ENCODE measurements at places on chromosomes 5 and 9.

- H3K36me3 ChIP-seq: no peaks in the 10 kb centered on the region
- H3K4me3 ChIP-seq: no peak overlapping the region
- H3K27me3 ChIP-seq: no peaks in the 10 kb centered on the region
- H3K4me1 ChIP-seq: no peaks in the 10 kb centered on the region
- DNase-seq: no peak
Measured at GRCh38 chr5:33608344-33609041, 167.7 kb downstream of the TARS1 start.

DNA sequence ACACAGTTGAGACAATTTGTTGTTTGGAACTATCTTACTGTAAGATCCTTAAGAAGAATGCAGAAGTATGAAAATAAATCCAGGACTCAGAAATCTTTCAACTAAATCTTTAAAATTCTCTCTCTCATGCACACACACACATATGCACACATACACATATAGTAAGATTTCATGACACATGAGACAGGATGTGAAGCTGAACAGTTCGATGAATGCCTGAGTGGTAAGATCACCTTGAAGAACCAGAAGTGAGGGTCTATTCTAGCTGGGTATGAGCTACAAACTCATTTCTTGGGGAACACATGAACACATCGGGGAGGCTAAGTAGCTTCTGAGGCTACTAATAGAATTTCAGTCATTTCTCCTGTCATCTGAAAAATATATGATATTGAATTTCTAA, 153.6 kb downstream of the TMC1 start:
- no peaks in the 10 kb centered on the region for H3K27me3 ChIP-seq
- no peak for DNase-seq
- H3K4me3 ChIP-seq: no peak overlapping the region
- H3K36me3 ChIP-seq: no peaks in the 10 kb centered on the region
- no peaks in the 10 kb centered on the region for H3K4me1 ChIP-seq
- H3K27ac ChIP-seq: no peak overlapping the region

DNA sequence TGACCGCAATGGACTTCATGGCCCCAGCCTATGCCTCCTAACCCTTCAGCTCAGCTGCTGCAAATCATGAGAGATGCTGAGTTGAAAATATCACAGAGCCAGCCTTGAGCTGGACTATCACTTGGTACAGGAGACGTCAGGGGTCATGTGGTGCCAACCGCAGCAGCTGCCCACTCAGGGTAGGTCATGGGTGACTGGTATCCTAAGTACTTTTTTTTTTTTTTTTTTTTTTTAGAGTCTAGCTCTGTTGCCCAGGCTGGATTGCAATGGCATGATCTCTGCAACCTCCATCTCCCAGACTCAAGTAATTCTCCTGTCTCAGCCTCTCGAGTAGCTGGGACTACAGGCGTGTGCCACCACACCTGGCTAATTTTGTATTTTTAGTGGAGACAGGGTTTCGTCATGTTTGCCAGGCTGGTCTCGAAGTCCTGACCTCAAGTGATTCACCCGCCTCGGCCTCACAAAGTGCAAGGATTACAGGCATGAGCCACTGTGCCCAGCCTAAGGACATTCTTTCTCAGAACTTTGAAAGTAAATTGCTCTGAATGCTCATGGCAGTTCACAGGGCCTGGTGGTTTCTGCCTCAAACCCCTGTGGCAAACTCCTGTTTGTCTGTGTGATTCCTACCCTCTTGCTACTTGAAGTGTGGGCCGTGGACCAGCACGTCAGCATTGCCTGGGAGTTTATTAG, 21.3 kb downstream of the WWC1 start:
- H3K27ac ChIP-seq: peak overlapping the region; percentile 74
- DNase-seq: no peak
- no peaks in the 10 kb centered on the region for H3K27me3 ChIP-seq
- H3K36me3 ChIP-seq: no peaks in the 10 kb centered on the region
- peaks cover 57% of the 10 kb centered on the region for H3K4me1 ChIP-seq

- H3K4me1 ChIP-seq: no peaks in the 10 kb centered on the region
- H3K36me3 ChIP-seq: no peaks in the 10 kb centered on the region
- H3K27me3 ChIP-seq: peaks cover 2% of the 10 kb centered on the region
- H3K4me3 ChIP-seq: no peak overlapping the region
- H3K27ac ChIP-seq: no peak overlapping the region
Measured at GRCh38 chr9:137325799-137326198, 23.7 kb upstream of the NRARP start.

GRCh38 chr9:1913631-1914330, 101.4 kb upstream of the SMARCA2 start:
- no peak overlapping the region for H3K4me3 ChIP-seq
- no peaks in the 10 kb centered on the region for H3K36me3 ChIP-seq
- no peaks in the 10 kb centered on the region for H3K27me3 ChIP-seq
- H3K4me1 ChIP-seq: no peaks in the 10 kb centered on the region

GRCh38 chr5:102314328-102314727, 18.2 kb upstream of the SLCO4C1 start:
- H3K4me3 ChIP-seq: no peak overlapping the region
- H3K36me3 ChIP-seq: no peaks in the 10 kb centered on the region
- no peaks in the 10 kb centered on the region for H3K4me1 ChIP-seq
- H3K27me3 ChIP-seq: no peaks in the 10 kb centered on the region
- no peak for DNase-seq

DNA sequence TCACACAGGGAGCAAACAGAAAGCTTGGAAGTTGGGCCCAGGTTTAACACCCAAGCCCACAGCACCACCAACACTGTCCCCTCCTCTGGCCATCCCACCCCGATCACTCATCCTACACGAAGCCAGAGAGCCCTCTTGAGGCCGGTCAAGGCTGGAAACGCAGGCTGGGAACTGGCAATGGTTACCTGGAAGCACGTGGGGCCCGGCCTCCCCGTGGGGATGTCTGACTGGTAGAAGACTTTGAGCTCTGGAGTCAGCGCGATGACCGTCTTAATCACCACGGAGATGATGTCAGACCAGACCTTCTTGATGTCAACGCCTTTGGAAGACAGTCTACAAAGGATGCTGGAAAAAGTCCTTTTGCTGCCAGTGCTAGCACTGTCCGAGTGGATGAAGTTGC, 104.1 kb downstream of the TTLL11 start:
- DNase-seq: peak; percentile 62
- H3K4me3 ChIP-seq: no peak overlapping the region
- H3K27me3 ChIP-seq: no peaks in the 10 kb centered on the region
- H3K27ac ChIP-seq: no peak overlapping the region
- H3K36me3 ChIP-seq: no peaks in the 10 kb centered on the region

GRCh38 chr9:117951127-117951526, 246.9 kb downstream of the TLR4 start:
- no peak overlapping the region for H3K27ac ChIP-seq
- H3K4me3 ChIP-seq: no peak overlapping the region
- H3K27me3 ChIP-seq: no peaks in the 10 kb centered on the region
- no peaks in the 10 kb centered on the region for H3K4me1 ChIP-seq
- DNase-seq: no peak

DNA sequence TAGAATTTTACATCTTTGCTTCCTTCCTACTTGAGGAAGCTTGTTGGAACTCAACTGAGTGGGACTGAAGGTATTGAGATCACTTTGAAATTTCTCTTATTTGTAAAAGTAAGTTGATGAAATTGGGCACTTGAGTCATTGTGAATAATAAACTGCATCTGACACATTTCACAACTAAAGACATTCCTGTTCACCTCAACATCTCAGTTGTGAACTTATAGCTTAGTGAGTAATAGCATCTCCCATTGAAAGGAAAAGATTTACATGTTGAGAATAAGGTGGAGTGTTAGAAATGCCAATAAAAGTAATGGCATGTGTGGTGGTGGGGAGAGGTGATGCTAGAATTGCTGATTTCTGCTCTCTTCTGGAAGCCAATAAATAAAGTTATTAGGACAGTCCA, 145.0 kb downstream of the SLC24A2 start:
- H3K27ac ChIP-seq: no peak overlapping the region
- H3K36me3 ChIP-seq: no peaks in the 10 kb centered on the region
- H3K27me3 ChIP-seq: no peaks in the 10 kb centered on the region
- no peaks in the 10 kb centered on the region for H3K4me1 ChIP-seq

- DNase-seq: peak; percentile 17
- no peak overlapping the region for H3K4me3 ChIP-seq
- no peak overlapping the region for H3K27ac ChIP-seq
- no peaks in the 10 kb centered on the region for H3K27me3 ChIP-seq
- peaks cover 4% of the 10 kb centered on the region for H3K36me3 ChIP-seq
- H3K4me1 ChIP-seq: no peaks in the 10 kb centered on the region
Measured at GRCh38 chr9:92098638-92099037, 16.6 kb downstream of the SPTLC1 start.

- no peaks in the 10 kb centered on the region for H3K4me1 ChIP-seq
- no peaks in the 10 kb centered on the region for H3K27me3 ChIP-seq
- DNase-seq: no peak
- no peaks in the 10 kb centered on the region for H3K36me3 ChIP-seq
- no peak overlapping the region for H3K4me3 ChIP-seq
Measured at GRCh38 chr5:180487556-180487955, 6.6 kb upstream of the CNOT6 start.

- H3K4me3 ChIP-seq: peak overlapping the region; percentile 26
- H3K36me3 ChIP-seq: peaks cover under 1% of the 10 kb centered on the region
- H3K27me3 ChIP-seq: no peaks in the 10 kb centered on the region
- no peak for DNase-seq
- H3K27ac ChIP-seq: no peak overlapping the region
Measured at GRCh38 chr9:70392189-70392588, 22.3 kb downstream of the KLF9 start.

DNA sequence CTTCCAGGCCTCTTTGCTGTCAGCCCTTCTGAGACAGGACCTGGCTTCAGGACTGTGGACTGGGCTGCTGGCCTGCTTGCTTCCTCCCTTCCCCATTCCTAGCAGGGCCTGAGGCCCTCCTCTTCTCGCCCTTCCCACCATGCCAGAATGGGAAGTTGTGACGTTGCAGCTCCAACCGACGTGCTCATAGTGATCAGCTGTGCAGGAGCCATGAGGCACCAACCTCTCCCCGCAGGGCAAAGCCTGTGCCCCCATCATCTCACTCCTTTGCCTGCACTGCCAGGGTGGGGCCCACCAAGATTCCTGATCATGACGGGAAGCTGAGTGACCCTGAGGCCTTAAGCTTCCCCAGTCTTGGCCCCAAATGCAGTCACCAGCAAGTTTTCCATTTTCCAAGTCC, 45.1 kb upstream of the GARNL3 start:
- no peaks in the 10 kb centered on the region for H3K4me1 ChIP-seq
- no peaks in the 10 kb centered on the region for H3K36me3 ChIP-seq

GRCh38 chr5:172603251-172603806, 37.7 kb upstream of the NEURL1B start:
- DNase-seq: peak; percentile 78
- peak overlapping the region; percentile 89 for H3K27ac ChIP-seq
- H3K4me1 ChIP-seq: peaks cover 2% of the 10 kb centered on the region
- H3K4me3 ChIP-seq: no peak overlapping the region
- H3K27me3 ChIP-seq: no peaks in the 10 kb centered on the region

- peaks cover 3% of the 10 kb centered on the region for H3K4me1 ChIP-seq
- no peak overlapping the region for H3K27ac ChIP-seq
- H3K4me3 ChIP-seq: no peak overlapping the region
- DNase-seq: no peak
- H3K27me3 ChIP-seq: no peaks in the 10 kb centered on the region
- no peaks in the 10 kb centered on the region for H3K36me3 ChIP-seq
Measured at GRCh38 chr5:142754031-142754430, 16.1 kb upstream of the ARHGAP26 start.

DNA sequence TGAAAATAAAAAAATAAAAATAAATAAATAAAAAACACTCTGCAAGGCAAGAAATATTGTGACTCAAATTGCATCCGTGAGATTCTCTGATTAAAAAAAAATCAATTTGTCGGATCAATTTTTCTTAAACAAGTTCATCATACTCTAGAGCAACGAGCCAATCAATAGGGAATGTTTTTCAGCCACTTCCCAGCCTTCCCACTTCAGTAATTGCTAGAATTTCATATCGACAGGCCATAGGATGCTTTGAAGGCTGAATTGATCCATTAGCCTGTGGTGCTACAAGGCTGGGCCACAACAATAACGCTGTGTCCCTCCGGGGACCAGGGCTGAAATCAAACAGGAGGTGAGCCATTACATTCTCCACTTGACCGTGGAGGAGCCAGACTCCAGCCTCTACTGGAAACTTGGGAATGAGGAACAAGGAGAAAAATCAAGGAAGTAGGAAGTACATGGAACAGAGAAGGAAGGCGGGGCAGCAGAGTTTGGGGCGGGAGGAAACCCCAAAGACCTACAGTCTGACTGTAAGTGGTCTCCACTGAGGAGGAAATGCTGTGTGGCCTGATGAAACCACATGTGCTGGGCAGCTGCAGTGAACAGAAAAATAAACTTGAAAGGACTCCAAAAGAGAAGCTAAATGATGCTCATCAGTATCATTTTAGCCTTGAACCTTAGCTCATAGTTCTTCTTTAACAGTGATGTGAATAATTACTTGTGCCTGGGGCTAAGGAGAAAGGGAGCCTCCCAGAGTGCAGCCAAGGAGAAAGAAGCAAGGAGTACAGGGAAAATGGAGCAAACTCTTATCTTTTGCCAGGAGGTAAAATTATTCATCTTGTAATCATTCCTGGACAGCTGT, 308.6 kb downstream of the TLE1 start:
- H3K36me3 ChIP-seq: no peaks in the 10 kb centered on the region
- H3K27me3 ChIP-seq: no peaks in the 10 kb centered on the region
- H3K4me3 ChIP-seq: no peak overlapping the region
- no peaks in the 10 kb centered on the region for H3K4me1 ChIP-seq

- H3K4me1 ChIP-seq: no peaks in the 10 kb centered on the region
- DNase-seq: no peak
- H3K27me3 ChIP-seq: no peaks in the 10 kb centered on the region
- no peaks in the 10 kb centered on the region for H3K36me3 ChIP-seq
- H3K27ac ChIP-seq: no peak overlapping the region
- no peak overlapping the region for H3K4me3 ChIP-seq
Measured at GRCh38 chr5:103057208-103058130, 62.5 kb downstream of the GIN1 start.

- no peak overlapping the region for H3K27ac ChIP-seq
- H3K4me3 ChIP-seq: no peak overlapping the region
- DNase-seq: no peak
- H3K27me3 ChIP-seq: no peaks in the 10 kb centered on the region
Measured at GRCh38 chr5:147918899-147919298, 12.6 kb upstream of the C5orf46 start.

GRCh38 chr9:36191686-36192085, 965 bp downstream of the CLTA start:
- H3K4me3 ChIP-seq: peak overlapping the region; percentile 70
- H3K27me3 ChIP-seq: no peaks in the 10 kb centered on the region
- no peaks in the 10 kb centered on the region for H3K36me3 ChIP-seq
- peak; percentile 69 for DNase-seq

DNA sequence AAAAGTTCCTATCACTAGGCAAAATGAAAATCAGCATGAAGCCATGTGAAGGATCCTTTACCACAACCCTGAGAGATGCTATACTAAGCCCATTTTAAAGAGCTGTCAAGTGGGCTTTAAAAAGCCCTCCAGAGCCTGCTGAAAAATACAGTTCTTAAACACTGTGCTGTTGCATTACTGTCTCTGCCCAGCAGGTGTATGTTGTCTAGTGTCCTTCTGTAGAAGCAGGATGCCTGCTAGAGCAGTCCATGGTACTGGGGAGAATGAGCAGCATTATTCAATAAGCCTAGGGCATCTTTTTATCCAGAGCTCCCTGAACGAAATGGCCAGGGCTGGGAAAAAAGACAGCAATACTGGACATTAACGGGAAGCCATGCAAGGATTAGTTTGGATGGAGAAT, 126.2 kb upstream of the PLCXD3 start:
- H3K4me1 ChIP-seq: no peaks in the 10 kb centered on the region
- no peak overlapping the region for H3K27ac ChIP-seq
- no peak overlapping the region for H3K4me3 ChIP-seq
- no peak for DNase-seq
- no peaks in the 10 kb centered on the region for H3K27me3 ChIP-seq

- H3K27me3 ChIP-seq: no peaks in the 10 kb centered on the region
- H3K36me3 ChIP-seq: peaks cover 7% of the 10 kb centered on the region
- no peak overlapping the region for H3K4me3 ChIP-seq
- no peaks in the 10 kb centered on the region for H3K4me1 ChIP-seq
- no peak overlapping the region for H3K27ac ChIP-seq
Measured at GRCh38 chr9:131046093-131046380, 37.1 kb downstream of the LAMC3 start.

All from kidney (tissue), 22 donors.